ENCODE measurements at places on chromosomes 7 and 10.

- no peak for DNase-seq
Measured at GRCh38 chr7:93092757-93093370, 24.9 kb downstream of the SAMD9 start.

- DNase-seq: no peak
Measured at GRCh38 chr7:51451751-51452476, 135.3 kb upstream of the COBL start.

- no peak for DNase-seq
Measured at GRCh38 chr10:25483999-25484398, 309.2 kb downstream of the GPR158 start.

- no peak for DNase-seq
Measured at GRCh38 chr10:66981361-66982052, 55.7 kb downstream of the LRRTM3 start.

- DNase-seq: no peak
Measured at GRCh38 chr10:8889538-8889937, 835.0 kb downstream of the GATA3 start.

DNA sequence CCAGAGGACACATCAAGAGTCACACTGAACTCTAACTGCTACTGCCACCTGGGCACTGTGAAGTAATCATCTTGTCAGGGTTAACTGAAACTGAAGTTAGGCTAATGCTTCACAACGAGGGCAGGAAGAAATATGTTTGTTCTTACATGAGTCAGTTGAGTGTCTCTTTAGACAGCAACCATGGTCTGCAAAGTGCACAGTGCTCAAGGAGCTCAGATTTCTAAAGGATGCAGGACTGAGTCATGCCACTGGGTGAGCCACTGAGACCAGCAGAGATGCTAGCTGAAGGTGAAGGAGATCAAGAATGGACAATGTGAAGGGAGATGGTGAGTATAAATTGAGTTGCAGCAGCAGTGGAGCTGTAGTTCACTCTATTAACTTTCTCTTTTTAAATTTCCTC is 76.0 kb upstream of the CTTNBP2 start:
- DNase-seq: no peak

DNA sequence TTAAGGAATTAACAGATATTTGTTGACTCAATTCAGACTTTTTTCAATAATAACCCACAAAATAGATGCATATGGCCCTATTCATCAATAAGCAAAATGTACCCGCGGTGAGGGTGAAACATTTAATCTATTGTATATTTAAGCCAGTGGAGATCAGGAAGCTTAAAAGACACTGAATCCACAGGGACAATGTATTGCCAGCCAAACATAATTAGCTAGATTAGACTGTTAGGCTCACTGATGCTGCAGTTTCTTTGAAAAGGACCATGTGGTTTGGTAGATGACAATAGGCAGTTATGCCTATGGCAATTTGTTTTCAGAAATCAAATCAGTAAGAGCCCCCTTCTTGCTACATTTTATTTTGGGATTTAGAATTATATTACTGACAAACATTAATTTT is 87.3 kb upstream of the PLXDC2 start:
- DNase-seq: no peak

DNA sequence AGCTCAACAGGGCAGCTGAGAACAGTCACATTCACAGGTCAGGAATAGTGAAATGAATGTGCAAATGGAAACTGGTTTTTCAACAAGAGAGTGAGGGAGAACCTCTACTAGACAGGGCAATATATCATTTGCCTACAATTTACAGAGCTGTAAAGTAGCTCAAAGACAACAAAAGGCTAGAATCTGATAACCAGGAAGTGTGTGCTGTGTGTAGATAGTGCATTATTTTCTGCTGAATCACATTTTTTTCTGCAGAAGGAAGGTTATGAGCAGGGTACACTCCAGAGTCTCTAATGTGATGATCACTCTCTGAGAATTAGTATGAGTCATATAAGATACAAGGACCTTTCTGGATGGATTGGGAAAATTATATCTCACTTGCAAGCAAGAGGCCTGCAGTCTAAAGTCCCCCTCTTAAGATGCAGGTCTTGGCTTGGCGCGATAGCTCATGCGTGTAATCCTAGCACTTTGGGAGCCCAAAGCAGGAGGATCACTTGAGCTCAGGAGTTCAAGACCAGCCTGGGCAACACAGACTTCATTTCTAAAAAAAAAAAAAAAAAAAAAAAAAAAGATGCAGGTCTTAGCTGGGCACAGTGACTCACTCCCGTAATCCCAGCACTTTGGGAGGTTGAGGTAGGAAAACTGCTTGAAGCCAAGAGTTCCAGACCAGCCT is 59.9 kb upstream of the COBL start:
- no peak for DNase-seq

Data from activated CD8-positive, alpha-beta memory T cell treated with anti-CD3 and anti-CD28 coated beads for 1 hour (primary cell).